ENCODE measurements at places on chromosomes 6 and 20.

DNA sequence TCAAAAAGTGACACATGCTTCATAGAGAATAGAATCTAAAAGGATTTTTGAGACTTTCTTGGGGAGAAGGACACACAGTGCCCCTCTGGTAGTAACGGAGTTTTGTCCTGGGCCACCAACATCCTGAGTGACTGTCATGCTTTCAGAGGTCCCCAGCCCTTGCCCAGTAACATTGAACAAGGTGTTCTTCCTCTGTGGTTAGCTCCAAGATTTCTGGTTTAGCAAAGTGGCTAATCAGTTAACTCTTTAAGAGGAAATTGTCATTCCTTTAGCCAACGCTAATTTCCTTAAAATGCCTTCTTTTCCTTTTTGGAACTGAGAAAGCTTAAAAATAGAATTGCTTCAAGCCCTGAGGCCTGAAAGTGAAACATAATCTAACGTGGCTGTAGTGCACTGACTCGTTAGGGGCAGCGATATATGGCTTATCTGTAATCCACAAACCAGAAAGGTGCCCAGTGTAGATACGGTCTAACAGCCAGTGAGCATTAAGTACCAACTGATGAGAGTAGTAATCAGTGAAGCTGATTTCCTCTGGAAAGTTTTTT is 7.8 kb downstream of the E2F3 start:
- DNase-seq: no peak

DNA sequence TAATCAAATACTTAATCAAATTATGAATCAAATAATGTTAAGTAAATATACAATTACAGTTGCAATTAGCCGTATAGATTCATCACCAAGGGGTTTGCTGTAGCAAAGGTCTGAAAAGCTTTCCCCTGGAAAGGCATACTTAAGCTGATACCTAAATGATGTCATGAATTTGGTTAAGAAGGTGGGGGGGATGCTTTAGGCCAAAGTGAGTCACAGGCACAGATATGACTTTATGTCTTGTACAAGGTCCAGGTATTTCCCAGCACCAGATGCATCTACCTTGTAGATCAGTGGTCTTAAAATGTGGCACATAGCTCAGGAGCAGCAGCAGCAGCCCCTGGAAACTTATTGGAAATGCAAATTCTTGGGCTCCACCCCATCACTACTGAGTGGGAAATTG is 557.3 kb upstream of the CDH4 start:
- no peak for DNase-seq

- DNase-seq: no peak
Measured at GRCh38 chr20:8842525-8842924, 226.4 kb upstream of the PLCB4 start.

DNA sequence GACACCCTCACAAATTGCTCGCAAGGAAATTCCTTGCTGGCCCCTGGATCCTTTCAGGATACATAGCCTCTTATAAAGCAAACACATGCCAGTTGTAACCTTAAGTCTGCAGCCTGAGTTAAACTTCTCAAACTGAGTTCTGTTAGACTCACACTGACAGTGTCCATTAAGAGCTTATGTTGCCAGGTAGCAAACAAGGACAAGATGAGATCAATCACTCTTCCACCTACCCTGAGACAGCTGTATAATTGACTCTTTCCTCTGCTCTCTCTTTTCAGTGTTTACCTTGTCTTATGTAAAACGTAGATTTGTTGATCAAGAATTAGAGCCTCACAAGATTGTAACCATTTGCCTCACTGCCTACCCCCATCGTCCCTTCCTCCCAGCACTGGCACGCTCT is 359.8 kb downstream of the EPM2A start:
- no peak for DNase-seq

DNA sequence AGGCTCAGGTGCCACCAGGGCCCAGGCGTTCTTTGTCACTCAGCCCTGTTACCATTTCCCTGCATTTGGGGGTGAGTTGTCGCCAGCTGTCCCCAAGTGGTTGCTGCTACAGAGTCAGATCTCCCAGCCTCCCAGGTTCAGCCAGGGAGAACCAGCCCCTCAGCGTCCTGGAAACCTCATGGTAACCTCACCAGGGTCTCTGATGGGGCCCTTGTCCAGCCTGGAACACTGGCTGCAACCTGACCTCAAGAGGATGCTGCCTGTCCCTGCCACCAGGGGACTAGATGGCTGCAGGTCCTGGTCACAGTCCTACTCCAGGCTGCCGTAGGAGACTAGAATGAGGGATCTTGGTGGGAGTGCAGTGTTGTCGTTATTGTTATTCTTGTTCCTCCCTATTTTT is 228.3 kb upstream of the PDE10A start:
- no peak for DNase-seq

- no peak for DNase-seq
Measured at GRCh38 chr6:85066266-85066665, 301.9 kb upstream of the TBX18 start.

- no peak for DNase-seq
Measured at GRCh38 chr20:19835533-19836222, 77.6 kb downstream of the RIN2 start.

DNA sequence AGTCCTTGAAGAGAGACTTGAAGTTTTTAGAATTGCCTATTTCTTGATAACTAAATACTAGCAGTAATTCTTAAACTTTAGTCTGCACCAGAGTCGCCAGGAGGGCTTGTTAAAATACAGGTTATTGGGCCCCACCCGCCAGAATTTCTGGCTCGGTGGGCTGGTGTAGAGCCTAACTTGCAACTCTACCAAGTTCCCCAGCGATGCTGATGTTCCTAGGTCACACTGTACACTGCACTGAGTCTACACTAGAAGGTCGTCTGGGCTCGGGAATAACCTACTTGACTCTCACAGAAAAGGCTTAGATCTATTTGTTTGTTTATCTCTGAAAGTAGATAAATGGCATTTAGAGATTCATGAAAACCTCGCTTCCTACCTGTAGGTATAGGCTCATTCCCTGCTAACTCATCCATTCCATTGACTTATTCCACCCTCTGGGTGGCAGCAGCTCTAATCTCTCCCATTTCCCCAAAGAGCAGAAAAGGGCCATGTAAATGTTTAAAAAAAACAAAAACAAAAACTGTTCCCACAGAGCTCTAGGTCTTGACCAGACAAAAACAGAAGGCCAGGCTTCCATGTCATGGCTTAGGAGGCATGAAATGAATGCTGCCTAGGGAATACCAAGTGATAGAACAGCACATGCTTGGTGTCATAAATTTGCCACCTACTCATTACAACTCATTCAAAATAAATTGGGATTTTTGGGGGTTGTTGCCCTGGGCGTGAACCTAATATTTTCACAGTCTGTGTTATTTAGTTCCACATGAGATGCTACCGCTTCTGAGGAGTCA is 292.1 kb downstream of the ADGB start:
- DNase-seq: no peak

DNA sequence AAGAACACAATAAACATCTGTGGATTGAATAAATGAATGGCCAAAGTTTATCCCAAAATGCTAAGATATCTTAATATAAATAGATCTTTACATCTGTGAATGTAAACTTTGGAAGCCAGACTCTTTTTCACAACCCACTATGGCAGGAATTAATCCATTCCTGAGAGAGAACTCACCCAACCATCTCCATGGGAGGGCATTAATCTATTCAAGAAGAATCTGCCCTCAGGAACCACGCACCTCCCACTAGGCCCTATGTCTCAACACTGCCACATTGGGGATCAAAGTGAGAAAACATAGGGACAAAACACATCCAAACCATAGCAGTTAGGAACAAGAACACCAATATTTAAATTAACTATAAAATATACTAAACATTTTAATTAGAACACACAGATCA is 3.4 kb downstream of the UBE3D start:
- no peak for DNase-seq

- DNase-seq: peak; percentile 2
Measured at GRCh38 chr6:39361657-39362486, 39.4 kb upstream of the KCNK16 start.

DNA sequence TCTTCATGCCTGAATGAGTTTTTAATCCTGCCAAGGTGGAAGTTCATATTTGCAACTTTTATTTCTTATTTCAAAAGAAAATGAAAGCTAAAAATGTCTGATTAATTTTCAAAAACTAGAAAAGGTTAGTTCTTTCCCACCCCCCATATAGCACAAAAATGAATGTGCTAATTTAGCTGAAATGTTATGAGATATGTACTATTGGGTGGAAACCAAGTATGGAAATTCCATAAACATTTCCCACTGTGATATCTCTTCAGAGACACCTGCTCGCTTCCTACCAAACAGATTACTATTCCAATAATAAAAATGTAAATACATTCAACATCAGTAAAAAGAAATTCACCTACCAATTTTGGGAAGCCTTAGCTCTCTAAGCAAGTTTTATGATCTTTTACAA is 678.6 kb upstream of the ID4 start:
- no peak for DNase-seq

DNA sequence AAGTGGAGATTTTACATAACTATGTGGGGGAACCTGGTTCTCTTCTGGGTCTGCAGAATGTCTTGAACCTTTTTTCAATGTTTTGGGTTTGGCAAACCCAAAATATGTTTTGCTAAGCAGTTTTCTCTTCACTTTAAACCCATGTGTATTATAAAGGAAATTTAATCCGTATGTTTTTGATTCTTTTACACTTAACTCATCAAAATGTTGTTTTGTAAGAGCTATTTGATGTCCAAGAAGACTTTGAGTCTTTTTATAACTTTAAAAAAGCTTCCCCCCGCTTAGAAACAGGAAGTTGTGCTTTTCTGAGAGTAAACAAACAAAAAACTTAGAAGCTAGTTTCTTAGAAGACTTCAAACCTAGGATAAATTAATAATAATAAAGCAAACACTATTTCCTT is 81.9 kb upstream of the CEP162 start:
- DNase-seq: no peak

Measured in stimulated activated CD4-positive, alpha-beta T cell treated with anti-CD3 and anti-CD28 coated beads, Interleukin-2, amount 100 ng/mL, for 4 hours (primary cell).